NCI-H2081 (cell line): ENCODE measurements at places on chromosomes 7 and 10.

- DNase-seq = no peak
Measured at GRCh38 chr10:117741524-117741923, 199.0 kb downstream of the EMX2 start.

DNA sequence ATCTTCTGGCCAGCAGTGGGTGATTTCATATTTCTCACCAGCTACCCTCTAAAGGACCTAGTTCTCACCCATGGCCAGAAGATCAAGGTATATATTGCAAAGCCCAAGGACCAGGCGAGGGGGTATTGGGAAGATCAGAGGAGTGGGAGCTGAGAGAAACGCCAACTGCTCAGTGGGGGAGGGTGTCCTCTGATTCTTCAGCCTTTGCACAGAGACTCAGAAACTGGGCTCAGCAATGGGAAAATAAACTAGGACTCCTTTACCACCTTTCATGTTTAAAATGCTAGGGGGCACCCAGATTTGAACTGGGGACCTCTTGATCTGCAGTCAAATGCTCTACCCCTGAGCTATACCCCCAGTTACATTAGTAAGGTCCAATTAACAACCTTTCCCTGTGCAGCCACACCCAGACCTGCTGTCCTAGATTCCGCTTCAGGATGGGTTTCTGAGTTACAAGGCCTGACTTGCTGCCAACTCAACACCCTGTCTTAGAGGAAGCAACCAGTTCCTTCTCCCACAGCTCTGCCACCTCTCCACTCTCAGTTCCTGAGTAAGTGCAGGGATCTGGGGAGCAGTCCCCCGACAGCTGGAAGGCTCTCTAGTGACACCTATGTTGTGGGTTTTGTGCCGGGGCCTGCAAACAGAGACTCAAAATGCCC is 93.5 kb downstream of the ZNF783 start:
- no peak for DNase-seq

DNA sequence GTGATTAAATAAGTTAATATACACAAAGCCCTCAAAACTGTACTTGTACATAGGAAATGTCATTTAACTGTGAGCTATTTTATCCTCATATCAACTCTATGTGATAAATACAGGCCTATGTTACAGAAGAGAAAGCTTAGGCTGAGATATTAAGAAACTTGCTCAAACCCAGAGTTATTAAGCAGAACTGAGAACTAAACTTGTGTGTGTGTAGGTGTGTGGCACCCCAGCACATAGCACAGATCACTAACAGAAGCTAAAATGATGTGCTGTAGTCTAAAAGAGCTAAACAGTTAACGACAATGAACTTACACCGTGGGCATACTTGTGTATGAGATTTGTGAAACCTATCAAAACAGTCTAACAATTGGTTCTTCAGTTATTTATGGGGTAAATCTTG is 34.5 kb downstream of the MTPN start:
- no peak for DNase-seq

DNA sequence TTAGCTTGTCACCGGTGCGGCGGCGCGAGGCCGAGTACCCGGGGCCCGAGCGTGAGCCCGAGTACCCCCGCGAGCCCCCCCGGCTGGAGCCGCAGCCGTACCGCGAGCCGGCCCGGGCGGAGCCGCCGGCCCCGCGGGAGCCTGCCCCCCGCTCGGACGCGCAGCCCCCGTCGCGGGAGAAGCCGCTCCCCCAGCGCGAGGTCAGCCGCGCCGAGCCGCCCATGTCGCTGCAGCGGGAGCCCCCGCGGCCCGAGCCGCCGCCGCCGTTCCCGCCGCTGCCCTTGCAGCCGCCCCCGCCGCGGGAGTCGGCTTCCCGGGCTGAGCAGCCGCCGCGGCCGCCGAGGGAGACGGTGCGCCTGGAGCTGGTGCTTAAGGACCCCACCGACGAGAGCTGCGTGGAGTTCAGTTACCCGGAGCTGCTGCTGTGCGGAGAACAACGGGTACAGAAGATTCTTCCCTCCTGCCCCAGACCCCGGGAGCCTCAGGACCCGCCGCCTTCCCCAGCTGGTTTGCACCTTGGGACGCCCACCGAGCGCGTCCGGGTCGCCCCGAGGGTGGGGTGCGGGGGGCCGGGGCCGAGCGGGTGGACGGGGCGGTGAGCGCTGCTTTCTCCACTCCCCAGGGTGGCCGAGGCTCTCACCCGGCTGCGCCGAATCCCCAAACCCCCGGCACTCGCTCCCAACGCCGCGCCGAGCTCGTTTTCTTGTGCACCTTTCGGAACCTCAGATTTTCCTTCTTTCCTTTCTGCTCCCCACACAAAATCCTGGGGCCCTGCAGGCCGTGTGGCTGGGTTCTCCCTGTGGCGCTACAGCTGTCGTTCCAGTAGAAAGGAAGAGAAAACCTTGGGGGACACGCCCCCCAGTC is 708 bp downstream of the UBN2 start:
- DNase-seq = peak; percentile 44

- DNase-seq = no peak
Measured at GRCh38 chr7:30249986-30250774, 34.2 kb upstream of the ZNRF2 start.

DNA sequence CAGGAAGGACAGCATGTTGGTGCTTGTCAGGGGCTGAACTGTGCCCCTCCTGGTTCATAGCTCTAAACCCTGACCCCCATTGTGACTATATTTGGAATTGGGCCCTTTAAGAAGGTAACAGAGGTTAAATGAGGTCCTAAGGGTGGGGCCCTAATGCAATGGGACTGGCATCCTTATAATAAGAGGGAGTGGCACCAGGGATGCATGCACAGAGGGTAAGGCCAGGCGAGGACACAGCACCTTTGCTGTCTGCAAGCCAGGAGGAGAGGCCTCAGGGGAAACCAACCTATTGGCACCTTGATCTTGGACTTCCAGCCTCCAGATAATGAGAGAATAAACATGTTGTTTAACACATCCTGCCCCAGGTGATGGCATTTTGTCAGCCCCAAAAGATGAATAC is 61.3 kb upstream of the EBF3 start:
- DNase-seq = no peak

DNA sequence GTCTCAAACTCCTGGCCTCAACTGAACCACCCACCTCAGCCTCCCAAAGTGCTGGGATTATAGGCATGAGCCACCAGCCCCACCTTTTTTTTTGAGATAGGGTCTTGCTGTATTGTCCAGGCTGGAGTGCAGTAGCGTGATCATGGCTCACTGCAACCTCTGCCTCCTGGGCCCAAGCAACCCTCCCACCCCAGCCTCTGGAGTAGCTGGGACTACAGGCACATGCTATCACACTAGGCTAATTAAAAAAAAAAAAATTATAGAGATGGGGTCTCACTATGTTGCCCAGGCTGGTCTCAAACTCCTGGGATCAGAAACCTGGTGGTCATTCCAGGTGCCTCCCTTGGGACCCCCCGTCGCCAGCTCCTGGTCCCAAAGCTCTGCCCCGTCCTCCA is 25.0 kb downstream of the GTF2IRD1 start:
- DNase-seq = no peak

DNA sequence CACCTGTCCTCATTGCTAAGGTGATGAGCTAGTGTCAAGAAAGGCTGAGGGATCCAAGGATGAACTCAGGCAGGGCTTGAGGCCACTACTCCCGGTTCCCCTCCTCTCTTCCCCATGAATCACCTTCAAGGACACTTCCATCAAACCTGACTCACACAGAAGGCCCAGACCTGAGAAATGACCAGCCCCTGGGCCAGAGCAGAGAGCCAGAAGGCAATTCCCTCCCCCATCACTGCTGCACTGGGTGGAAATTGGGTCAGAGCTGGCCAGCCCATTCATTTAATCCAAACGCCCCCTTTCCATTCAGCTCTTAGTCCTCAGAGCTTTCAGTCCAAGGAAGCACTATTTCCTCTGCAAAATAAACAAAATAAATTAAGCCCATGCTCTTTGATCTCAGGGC is 182.0 kb downstream of the KCNMA1 start:
- DNase-seq = no peak

DNA sequence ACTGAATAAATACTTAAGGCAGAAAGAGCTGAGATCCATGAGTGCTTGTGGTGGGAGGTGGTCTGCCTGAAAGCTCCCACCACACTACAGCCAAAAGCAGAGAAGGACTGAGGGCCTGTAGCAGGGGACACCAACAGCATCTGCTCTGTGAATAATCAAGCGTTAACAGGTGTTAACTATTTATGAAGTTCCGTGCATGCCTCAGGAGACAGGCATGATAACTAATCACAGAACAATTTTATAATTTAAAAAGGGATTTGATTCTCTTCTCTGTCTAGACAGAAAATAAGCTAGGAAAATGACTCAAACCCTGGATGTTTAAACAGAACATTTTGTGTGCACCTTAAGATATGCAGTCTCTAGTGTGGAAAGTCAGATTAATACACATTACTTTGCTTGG is 61.5 kb upstream of the GHITM start:
- DNase-seq = no peak

- DNase-seq = peak; percentile 94
Measured at GRCh38 chr7:131961054-131961680, 404.7 kb upstream of the PODXL start.

DNA sequence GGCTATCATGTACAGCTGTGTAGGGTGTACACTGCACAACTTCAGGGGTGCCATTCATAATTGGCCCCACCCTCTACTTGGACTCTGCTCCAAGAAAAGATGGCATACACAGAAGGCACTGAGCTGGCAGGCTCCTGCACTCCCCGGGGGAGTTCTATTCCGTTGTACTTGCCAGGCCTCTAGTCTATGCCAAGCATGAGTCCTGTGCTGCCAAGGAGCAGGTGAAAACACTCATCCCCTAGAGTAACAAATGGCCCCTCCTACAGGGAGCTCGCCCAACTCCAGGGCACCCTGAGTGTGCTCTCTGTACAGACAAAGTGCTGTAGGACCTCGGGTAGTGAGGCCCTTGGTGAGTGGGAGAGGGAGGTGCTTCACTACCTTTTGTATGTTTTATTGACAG is 127.2 kb downstream of the SLIT1 start:
- DNase-seq = no peak

DNA sequence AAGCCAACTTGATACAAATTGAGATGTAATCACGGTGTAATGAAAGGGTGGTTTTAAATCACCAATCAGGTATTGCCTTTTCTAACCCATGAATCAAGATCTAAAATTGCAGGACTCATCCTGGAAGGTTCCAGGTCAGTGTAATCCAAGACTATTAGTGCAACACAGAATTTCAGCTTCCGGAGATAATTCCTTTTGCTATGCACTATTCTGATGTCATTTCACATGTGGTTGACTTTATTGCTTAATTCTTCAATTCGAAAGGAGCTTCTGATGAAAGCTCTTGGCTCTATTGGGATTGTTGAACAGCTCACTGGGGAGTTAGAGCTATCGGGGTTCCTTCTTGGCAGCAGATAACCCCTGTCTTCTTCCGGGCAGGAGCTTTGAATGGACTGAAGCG is 147.4 kb upstream of the INSYN2A start:
- no peak for DNase-seq

DNA sequence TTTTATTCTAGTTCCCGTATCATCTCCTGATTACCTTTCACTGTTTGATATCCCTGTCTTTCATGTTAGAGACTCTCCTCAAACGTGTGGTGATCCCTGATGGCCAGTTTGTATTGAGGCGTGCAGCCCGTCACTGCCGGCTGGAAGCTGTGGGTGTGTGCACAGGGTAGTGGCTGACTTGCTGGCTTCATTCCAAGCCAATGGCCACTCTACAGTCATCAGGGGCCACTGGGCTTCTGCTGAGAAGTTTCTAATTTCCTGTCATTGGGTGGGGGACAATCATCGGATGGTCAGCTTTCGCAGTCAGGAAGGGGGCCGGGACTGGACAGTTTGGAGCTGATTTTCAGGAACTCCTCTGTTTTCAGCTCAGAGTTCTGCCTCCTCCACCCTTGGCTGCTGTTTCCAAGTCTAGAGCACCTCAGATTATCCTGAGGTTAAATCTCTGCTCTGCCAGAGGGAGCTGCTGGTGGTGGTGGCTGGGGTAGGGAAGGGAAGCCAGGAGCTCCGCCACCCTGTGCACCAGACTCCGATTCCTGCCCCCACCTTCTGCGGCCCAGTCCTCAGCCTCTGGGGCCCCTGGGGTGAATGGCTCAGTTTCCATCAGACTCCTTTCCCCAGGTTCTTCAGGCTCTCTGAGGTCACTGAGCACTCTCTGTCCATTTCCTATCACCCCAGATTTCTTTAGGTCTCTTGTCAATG is 34.9 kb downstream of the BAIAP2L1 start:
- no peak for DNase-seq

GRCh38 chr7:116261904-116262303 is 51.6 kb downstream of the TES start:
- DNase-seq = no peak

- DNase-seq = no peak
Measured at GRCh38 chr10:98172495-98172894, 38.0 kb downstream of the R3HCC1L start.

DNA sequence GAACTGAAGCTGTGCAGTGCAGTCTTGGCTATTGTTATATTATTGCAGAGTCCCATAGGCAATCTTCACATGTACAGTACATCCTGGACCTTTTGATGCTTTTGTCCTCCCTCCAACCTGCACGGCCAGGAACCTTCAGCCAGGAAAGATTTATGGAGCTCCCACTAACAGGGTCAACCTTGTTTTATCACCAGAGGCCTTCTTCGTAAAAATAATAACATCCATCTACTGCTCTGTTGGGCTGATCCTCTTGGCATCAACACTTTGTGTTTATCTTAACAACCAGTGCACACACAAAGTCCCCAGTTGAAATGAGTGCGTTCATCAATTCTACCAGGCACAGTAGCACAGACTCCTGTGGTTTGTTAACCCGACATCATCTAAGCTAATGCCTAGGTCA is 72.4 kb downstream of the AGMO start:
- peak; percentile 23 for DNase-seq

- DNase-seq = no peak
Measured at GRCh38 chr7:94955807-94956206, 48.4 kb downstream of the PPP1R9A start.

GRCh38 chr7:16564909-16565426 is 38.3 kb downstream of the LRRC72 start:
- peak; percentile 75 for DNase-seq

GRCh38 chr10:71999360-72000072 is 35.3 kb downstream of the CHST3 start:
- no peak for DNase-seq

DNA sequence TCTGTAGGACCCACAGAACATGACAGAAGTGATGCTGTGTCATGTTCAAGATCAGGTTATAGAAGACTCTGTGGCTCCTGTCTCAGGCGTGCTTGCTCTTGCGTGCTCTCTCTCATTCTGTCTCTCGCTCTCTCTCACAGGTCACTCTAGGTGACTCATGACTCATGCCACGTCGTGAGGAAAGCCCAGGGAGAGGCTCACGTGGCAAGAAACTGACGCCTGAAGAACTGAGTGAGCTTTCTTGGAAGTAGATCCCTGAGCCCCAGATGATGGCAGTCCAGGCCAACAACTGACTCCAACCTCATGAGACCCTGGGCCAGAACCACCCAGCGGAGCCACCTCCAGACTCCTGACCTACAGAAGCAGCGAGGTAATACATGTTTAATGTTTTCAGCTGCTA is 103.3 kb downstream of the DNMBP start:
- no peak for DNase-seq

- no peak for DNase-seq
Measured at GRCh38 chr10:6115824-6116350, 27.1 kb downstream of the RBM17 start.

GRCh38 chr10:106815427-106816043 is 349.0 kb downstream of the SORCS1 start:
- no peak for DNase-seq
